ENCODE measurements at places on chromosomes 2 and 18. TPM values are rescaled to one million over a fixed set of nuclear protein-coding genes. Genes with fewer than 3 reads are reported as not detected.

DNA sequence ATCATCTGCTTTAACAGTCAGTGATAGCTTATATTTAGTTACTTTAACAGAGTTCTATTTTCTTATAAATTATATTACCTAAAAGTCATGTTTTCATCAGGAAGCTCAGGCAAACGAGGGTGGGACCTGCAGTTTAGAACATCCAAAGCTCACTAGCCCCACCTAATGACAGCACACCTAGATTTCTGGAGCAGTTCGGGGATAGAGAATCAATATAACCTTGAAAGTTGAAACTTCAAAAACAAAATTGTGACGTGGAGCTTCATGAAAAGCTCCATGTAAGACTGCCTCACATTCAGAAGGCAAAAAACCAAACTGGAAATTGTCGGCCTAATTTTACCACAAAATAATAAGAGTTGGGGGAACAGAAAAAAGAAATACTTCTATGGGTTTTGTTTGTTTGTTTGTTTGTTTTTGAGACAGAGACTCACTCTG, 185.9 kb upstream of the CCDC150 start:
- no peak for DNase-seq

DNA sequence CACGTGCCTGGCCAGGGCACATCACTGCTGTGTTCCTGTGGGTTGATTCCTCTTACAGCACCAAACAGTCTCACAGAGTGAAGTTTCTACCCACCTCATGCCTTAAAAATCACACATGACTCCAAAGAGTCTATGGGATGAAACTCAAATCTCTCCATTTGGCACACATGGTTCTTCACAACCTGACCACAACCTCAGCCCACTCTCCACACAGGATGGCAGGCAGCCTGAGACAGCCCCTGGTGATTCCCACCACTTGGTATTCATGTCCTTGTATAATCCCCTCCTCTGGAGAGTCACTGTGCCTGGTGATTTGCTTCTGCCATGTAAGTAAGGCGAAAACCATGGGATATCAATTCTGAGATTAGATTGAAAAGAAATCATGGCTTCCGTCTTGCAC, 46.2 kb downstream of the LBH start:
- DNase-seq, result no peak

The NCKAP1 gene
- total RNA-seq, result 297 TPM

DNA sequence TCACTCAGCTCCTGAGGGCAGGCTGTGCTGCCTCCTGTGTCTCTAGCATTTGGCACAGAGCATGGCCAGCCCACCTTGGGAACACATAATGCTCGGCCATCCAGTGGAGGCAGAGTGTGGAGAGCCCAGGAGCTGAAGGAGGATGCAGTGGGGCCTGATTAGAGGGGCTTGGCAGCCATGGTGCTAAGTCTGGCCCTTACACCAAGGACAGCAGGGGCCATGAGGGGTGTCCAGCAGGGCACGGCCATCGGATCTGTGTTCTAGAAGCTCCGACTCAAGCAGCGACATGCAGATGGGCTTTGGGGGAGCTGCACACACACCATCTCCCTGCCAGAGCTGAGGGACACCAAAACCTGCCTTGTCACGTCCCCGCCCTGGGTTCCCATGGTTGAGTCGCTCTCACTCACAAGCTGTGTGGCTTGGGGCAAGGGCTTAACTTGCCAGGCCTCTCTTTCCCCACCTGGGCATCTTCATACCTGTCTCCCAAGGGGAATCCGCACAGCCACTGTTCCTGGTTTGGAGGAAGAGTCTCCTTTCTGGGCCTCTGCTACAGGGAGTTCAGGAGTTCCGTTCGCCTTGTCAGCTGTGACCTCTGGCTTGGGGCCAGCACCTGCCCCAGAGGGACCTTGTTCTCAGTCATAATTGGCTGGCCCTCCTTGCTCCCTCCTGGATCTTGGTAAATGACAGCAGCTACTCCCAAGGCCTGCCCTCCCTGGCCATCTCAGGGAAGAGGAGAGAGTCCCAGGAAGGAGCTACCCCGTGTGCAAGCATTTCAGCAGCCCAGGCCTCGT, 1.3 kb upstream of the TOGARAM2 start:
- DNase-seq, result no peak

DNA sequence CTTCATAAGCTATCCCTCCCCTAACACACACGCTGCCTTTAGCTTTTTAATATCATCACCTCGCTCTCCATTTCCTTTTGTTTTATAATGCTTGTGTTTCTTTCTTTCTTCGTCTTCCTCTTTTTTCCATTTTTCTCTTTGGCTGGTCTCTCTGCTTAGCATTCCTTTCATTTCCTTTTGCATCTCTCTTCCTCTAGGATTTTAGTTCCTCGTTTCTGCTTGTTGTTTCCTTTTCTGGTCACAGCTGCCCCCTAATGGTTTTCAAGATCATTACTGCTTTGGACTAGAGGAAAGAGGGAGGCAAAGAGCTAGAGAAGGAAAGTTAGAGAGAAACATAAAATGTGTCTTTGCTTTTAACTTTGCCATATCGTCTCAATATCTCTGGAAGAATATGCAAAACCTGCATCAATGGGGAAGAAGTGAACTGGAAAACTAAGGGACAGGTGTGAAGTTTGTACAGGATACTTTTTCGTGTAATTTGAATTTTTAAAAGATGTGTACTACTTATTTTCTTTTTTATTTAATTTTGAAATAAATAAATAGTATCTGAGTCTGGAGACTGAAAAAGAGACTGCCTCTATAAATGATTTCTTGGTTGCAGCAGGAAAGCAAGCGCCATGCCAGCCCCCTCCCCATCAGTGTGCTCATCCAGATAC, 6.3 kb upstream of the NRP2 start:
- no peak for DNase-seq

The IL18RAP gene
- total RNA-seq, result 0.79 TPM

- no peak for DNase-seq
Measured at GRCh38 chr2:149741646-149742045, 154.1 kb upstream of the MMADHC start.

GRCh38 chr2:136179602-136179975, 61.6 kb upstream of the CXCR4 start:
- no peak for DNase-seq

The SCYGR4 gene
- total RNA-seq, result not detected

DNA sequence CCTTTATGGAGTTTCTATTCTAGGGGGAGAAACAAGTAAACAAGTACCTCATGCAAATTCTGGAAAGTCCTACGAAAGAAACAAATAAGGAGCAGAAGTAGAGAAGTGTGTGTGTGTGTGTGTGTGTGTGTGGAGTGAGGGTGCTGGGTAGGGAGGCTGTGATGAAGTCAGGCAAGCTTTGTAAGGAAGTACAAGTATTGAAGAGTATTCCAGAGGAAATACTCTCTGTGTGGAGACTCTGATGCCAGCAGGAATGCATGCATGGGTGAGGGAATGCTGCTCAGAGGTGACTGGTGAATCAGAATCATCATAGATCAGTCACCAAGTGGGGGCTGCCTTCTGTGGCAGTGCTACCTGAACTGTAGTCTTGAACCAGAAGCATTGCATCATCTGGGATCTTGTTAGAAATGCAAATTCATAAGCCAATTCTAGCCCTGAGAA, 34.5 kb downstream of the SLC4A3 start:
- DNase-seq, result no peak

DNA sequence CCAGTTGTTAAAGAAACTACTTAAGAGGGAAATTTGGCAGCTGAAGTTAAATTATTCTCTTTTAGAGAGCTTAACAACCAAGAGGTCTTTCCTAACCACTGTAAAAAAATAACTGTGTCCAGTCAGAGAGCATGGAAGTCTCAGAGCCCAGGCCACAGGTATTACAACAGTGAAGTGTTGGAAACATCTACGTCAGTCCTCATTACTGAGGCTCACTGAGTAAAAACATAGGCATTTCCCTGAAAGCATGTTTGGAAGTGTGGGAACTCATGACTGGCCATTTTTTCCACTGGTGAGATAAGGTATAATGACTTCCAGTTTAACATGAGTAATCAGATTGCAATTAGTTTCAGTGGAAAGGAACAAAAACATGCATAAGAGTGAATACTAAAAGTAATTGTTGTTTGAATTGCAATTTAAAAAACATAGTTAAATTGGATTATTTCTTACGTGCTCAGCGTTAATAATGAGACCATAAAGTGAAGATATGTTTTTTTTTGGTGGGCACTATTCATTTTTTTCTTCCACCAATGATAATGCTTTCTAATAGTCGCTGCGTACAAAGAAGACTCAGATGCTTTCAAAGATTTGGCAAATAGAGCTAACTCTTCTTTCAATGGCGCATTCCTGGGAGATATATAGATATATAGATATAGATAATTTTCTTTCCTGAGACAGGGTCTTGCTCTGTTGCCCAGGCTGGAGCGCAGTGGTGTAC, 60.8 kb downstream of the EFEMP1 start:
- no peak for DNase-seq

The AQP12B gene
- not detected for total RNA-seq

The EVX2 gene
- total RNA-seq, result 1.9 TPM

The RNF152 gene
- 44.4 TPM for total RNA-seq

DNA sequence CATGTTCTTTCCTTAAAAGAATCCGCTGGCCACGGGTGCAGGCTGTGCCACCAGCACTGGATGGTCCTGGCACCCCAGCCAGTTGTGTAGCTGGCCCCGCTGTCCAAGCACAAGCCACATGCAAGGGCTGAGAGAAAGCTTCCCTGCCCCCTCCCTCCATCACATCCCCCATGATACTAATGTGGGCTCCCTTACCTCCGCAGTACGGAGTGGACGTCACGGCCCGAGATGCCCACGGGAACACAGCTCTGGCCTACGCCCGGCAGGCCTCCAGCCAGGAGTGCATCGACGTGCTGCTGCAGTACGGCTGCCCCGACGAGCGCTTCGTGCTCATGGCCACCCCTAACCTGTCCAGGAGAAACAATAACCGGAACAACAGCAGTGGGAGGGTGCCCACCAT, 44.5 kb downstream of the GBX2 start:
- no peak for DNase-seq

The TFCP2L1 gene
- total RNA-seq, result 1.2 TPM

DNA sequence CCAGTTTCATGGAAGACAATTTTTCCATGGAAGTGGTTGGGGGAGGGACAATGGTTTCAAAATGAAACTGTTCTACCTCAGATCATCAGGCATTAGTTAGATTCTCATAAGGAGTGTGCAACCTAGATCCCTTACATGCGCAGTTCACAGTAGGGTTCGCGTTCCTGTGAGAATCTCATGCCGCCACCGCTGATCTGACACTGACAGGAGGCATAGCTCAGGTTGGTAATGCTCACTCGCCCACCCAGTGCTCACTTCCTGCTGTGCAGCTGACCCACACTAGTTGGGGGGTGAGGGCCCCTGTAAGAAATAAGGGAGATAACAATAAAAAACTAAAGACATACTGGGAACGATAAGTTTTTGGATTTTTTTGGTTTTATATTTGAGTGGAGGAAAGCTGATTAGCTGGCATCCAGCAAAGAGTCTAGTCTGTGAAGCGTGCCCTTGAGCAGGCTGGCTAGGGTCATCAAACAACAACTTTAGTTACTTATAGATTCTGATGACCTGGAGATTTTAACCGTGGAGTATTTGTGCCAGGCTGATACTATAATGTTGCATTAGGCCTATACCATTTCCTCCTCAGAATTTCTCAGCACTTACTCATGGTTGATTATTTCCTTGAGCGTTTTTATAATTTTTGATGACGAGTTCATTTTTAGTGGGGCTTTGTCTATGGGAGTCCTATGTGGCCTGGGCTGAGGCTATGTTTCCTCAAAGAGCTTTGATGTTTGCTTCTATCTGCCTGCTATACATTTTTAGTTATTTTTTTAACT, 6.3 kb upstream of the MCFD2 start:
- DNase-seq, result no peak

- no peak for DNase-seq
Measured at GRCh38 chr2:47592381-47592780, 189.4 kb downstream of the MSH2 start.

- no peak for DNase-seq
Measured at GRCh38 chr2:102698369-102699111, 63.3 kb upstream of the TMEM182 start.

The ALKAL2 gene
- total RNA-seq, result 6.7 TPM

The KLHL41 gene
- 88.7 TPM for total RNA-seq

GRCh38 chr2:9656270-9656766, 25.5 kb upstream of the YWHAQ start:
- DNase-seq, result no peak

The CFAP221 gene
- total RNA-seq, result 0.95 TPM

All from urinary bladder (tissue), 4 donors.